Cerebellar cortex (tissue), 1 donor: ENCODE measurements at places on chromosomes 13 and 19.

DNA sequence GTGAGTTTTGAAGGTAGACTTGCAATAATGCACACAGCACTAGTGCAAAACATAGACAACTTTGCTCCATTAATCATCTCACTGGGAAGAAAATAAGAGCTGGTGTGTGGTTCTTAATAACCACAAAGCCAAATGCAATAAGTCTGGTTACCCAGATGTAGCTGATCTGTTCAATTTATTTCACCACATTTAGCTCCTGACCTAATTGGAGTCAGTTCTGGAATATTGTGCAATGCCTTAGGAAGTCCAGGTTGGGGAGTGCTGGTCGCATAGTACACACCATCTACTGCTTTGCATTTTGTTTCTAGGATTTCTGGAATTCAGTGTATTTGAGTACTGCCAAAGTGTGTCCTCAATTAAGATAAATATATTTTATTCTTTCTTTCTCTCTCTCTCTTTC is 483.3 kb upstream of the SPRY2 start:
- no peak for DNase-seq

DNA sequence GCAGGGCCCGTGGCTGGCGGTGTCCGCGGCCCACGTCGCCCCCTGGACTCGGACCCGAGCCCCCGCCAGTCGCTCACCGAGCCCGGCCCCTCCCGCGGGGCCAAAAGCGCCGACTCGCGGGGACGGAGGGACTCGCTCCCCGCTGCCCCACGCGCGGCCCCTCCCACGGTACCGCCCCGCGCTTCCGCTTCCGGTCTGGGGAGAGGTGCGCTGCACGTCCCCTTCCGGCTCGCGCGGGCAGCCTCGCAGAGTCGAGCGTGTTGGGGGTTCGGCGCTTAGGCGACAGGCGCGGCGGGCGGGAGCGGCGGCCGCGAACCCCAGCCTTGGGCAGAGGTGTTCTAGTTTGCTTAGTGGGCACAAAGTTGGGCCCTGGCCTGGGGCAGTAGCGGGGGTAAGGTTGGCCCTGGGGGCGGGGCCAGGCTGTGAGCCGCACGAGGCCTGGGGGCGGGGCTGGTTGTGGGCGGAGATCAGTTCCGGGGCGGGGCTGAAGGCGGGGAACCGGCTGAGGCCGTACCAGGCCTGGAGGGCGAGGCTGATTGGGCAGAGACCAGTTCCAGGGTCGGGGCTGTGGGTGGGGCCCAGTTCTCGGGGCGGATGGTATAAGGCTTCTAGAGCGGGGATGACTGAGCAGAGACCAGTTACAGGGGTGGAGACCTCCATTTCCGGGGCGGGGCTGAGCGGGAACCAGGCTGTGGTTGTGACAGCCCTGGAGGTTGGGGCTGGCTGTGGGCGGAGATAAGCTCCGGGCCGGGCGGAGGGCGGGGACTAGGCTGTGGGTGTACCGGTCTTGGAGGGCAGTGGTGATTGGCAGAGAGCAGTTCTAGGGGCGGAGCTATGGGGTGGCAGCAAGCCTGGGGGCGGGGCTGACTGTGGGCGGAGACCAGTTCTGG is at the start of the genes MBD3L1 and ZNF558:
Gene MBD3L1 (plus strand): TSS at position 246 of the 890 bp plus-strand sequence. CDS start 10,302 bp downstream, outside the sequence.
Gene ZNF558 (minus strand): TSS at position 173 of the 890 bp plus-strand sequence. CDS start 9,645 bp downstream, outside the sequence.
- DNase-seq: peak; percentile 98

DNA sequence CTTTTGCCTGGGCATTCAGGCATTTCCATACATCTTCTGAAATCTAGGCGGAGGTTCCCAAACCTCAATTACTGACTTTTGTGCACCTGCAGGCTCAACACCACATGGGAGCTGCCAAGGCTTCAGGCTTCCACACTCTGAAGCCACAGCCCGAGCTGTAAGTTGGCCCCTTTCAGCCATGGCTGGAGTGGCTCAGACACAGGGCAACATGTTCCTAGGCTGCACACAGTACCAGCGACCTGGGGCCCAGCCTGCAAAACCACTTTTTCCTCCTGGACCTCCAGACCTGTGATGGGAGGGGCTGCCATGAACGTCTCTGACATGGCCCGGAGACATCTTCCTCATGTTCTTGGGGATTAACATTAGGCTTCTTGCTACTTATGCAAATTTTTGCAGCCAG is 1558.2 kb upstream of the PCDH20 start:
- DNase-seq: no peak

DNA sequence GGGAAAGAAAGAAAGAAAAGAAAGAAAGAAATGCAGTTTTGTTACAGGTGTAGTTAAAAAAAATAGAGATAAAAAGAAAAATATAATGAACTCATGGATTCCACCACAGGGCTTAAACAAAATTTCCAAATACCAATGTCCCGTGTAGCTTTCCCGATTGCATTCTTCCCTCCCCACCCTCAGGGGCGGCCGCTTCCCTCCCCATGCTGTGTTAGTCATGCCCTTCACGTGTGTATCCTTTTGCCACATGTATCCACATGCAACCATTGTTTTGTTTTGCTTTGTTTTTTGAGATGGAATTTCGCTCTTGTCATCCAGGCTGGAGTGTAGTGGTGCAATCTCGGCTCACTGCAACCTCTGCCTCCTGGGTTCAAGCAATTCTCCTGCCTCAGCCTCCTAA is 3.6 kb upstream of the KMT5C start:
- no peak for DNase-seq

- no peak for DNase-seq
Observed at GRCh38 chr13:99816321-99816720, 155.2 kb downstream of the ZIC5 start.

- no peak for DNase-seq
Observed at GRCh38 chr13:67146523-67147130, 83.5 kb downstream of the PCDH9 start.

DNA sequence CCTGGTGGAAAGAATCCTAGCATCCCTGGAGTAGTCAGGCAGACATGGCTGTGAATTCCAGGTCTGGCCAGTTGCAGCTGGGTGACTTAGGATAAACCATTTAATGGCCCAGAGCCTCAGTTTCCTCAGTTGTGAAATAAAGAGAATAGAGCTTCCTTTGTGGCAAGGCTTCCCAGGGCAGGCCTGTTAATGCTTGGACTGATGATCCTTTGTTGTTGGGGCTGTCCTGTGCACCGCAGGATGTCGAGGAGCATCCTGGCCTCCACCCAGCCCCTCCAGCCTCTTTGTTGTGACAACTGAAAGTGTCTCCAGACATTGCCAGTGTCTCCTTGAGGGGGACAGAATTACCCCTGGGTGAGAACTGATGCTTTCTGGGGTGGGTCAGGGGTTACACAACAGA is 16.3 kb downstream of the LYL1 start:
- peak; percentile 58 for DNase-seq

- DNase-seq: no peak
Observed at GRCh38 chr13:75841905-75842304, 205.8 kb downstream of the LMO7 start.

DNA sequence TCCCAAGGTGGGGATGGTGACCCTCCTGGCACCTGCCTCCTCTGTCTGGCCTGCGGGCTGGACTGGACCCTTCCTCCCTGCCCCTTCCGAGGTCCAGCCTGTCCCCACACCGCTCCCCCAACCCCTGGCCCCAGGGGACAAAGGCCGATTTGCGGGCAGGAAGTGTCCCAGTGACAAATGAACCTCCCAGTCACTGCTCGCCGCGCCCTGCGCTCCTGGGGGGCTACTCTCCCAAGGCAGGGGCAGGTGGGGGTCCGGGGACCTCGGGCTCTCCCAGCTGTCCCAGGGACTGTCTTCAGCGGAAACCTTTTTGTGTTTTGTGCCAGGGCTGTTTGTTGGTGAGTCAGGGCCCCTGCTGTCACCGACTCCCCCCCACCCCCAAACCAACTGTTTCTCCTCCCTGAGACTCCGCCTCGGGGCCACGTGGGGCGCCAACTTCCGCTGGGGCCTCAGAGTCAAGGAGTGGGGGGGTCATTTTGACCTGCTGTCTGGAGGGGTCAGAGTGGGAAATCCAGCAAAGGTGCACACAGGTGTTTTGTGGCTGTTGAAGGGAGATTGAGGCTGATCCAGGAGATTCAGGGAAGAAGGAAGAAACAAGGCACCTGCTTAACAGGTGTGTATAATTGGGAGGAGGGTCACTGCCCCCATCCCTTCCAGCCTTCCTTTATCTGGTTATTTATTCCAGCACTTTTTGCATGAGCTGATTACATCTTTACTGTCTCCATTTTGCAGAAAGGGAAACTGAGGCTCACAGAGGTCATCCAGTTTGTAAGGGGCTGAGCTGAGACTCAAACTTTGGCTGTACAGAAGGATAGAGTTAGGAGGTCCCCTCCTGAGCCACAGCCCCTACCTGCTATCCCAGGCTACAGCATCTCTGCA is 831 bp downstream of the PGPEP1 start:
- DNase-seq: no peak

DNA sequence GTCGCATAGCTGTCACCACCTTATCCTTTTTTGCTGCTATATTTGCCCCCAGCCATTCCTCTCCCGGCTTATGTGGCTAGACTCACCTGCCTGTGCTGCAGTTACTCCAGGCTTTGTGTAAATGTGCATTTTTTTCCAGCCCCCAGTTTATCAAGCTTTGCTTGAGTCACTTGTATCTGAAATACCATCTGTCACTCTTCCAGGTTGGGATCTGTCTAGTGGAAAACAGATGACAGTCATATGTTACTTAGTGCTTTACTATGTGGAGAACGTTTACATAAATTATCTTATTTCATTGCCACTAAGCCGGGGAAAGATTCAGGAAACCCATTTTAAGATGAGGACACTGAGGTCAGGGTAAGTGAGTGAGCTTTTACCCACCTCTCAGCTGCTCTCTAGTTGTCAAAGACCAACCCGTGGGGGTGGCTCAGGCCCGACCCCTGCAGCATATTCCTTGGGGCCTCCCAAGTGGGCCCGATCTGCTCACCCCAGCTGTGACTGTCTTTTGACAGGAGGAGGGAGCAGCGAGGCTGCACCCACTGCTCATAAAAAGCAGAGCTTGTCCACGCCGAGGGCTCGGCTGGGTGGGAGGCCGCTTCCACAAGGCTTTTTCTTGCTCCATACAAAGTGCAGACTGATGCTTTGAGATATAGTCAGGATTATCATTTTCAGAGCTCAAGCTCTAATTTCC is 7.2 kb downstream of the GJB2 start:
- DNase-seq: no peak

GRCh38 chr13:27789153-27789494 is 3.2 kb upstream of the GSX1 start:
- DNase-seq: no peak

- no peak for DNase-seq
Observed at GRCh38 chr13:46586751-46587514, 34.0 kb downstream of the LRCH1 start.

- DNase-seq: no peak
Observed at GRCh38 chr13:91714855-91715254, 316.4 kb downstream of the GPC5 start.

DNA sequence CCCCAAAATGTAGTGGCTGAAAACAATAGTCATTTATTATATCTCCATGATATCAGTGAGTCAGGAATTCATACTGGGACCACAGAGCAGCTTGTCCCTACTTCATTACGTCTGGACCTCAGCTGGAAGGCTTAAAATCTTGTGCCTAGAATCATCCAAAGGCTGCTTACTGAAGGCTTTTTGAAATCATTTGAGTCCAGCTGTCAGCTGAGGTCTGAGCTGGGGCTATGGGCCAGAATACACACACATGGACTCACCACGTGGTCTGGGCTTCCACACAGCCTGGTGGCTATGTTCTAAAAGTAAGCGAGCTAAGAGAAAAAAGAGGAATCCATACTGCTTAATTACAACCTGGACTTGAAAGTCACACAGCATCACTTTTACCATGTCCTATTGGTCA is 209.2 kb downstream of the KCTD12 start:
- peak; percentile 31 for DNase-seq

DNA sequence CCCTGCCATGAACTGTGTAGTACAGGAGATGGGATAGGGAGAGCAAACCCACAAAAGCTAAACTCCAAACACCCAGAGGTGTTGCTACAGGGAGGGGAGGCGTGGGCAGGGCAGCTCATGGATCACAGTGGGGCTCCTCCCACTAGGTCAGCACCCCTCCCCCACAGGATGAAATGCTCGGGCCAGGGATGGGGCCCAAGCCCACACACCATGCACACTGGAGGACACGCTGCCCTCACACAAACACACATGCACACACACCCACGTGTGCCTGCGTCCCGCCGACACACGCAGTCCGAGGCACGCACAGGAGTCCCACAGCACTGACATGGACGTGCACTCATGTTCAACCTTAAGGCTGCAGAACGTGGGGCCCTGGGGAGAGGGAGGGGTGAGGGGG is 6.0 kb upstream of the CCNP start:
- DNase-seq: no peak

DNA sequence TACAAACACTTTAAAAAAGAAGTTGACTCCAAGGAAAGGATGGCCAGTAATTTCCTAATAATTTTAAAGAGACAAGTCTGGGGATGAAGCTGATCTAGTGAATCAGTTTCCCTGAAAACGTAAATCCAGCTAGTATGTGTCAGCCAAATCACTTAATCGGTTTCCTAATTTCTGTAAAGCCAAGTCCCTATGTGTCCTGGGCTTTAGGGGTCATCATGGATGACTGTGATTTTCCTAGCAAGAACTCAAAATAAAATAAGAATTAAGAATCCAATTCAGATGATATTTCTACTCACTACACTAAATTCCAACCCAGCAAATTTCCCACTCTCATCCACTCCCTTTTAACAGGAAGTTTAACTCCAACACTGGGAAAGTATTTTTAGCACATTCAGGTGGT is 35.9 kb downstream of the ELF1 start:
- DNase-seq: no peak

- no peak for DNase-seq
Observed at GRCh38 chr13:23824371-23824770, 64.8 kb downstream of the MIPEP start.

DNA sequence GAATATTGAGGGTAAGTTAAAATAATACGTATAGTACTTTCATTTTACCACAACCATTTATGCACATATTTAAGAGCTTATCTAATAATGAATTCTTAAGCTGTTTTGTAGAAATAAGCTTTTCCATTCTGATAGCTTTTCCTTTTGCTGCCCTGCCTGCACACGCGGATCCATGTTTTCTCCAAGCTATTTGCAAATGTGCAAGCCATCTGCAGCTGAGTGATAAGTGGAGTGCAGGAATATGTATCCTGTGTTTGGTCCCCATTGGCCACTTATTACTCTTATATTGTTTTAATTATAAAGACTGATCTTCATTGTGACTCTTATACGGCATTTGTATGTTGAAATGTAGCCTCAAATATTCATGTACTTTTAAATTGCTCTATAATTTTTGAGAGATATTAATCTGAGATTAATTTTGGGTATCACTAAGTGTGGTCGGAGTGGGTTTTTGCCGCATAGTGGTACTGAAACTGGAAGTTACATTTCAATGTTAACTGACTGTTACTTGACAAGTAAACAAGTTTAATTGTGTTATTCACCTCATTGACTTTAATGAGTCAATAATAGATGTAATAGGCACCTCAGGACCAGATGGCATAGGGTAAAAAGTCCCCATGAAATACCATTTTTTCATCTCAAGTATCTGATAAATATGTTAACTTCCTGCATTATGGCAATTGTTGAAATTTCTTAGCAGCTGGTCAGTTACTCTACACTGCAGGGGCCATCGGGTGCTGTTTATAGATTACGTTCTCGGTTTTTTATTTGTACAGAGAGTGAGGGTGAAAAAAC is 1567.4 kb downstream of the EFNB2 start:
- no peak for DNase-seq

- DNase-seq: peak; percentile 28
Observed at GRCh38 chr19:2084993-2085720, 11.0 kb downstream of the MOB3A start.

- DNase-seq: no peak
Observed at GRCh38 chr13:114140906-114141250, 8.5 kb upstream of the RASA3 start.
